DND-41 (cell line): ENCODE measurements at places on chromosomes 4 and X.

DNA sequence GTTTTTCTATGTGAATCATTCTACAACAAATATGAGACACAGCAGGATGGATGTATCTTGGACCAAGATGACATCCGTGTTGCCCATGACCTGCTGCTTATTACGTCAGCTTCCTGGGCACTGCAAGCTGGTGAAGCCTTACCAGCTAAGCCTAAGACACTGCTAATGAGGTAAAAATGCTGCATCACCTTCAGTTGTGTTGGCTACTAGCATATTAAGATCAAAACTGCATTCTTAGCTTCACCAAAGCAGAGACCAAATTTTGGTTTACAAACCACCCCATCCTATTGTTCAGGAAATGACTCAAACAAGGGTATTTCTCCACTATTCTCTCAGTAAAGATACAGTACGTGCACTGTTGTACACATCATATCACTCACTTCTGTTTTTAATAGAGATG lies 50.3 kb downstream of the MAML3 start:
- DNase-seq = peak; percentile 48

DNA sequence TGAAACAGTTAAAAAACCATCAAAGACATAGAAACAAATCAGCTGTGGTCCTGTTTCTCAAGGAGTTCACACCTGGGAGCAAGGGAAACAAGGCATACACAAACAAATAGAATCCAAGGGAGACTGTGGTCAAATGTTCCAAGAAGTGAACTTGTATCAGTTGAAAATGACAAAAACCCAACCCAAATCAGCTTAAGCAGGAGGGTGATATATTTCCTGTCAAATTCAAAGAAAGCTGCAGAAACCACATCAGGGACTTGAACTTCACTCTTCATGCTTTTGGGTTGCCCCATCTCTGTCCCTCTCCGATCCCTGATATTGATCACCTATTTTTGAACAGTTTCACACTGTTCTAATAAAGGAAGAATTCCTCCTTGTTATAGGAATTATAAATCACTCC lies 148.6 kb upstream of the FMR1 start:
- peak; percentile 57 for DNase-seq

GRCh38 chr4:144705601-144706590 lies 59.9 kb downstream of the HHIP start:
- DNase-seq = no peak

GRCh38 chrX:43865791-43866190 lies 16.5 kb downstream of the MAOB start:
- no peak for DNase-seq

DNA sequence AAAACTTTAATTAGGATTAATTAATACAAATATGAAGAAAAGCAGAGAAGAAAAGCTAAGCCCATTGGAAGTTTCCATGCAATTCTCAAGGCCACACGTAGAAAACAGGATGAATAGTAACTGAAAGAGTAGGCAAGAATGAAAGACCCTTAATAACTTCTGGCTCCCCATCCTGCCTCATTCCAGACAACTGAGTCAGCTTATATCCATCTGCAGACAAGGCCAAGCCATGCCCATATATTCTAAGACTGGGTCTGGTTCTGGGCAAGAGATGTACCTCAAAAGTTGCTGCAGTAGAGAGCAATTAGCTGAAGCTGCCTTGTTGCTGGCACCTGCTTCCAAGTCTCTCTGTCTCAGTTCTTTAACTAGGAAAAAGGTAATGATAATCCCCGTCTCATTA lies 244.1 kb downstream of the GPC3 start:
- DNase-seq = no peak

DNA sequence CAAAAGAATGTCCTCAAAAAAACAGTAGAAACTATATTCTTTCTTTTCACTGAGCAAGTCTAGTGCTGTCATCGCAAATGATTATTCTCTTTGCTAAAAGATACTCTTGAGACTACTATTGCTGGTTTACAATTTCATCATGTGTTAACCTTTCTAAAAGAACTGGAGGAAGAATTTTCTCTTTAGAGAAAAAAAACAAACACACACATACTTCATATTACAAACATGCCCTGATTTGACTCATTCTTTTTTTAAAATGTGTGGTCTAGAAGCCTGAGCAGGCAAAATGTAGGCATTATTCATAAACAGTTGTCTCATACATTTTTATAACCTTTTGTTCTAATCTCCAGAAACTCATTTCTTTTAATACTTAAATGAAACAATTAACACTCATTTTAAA lies 60.6 kb upstream of the FAT4 start:
- no peak for DNase-seq

DNA sequence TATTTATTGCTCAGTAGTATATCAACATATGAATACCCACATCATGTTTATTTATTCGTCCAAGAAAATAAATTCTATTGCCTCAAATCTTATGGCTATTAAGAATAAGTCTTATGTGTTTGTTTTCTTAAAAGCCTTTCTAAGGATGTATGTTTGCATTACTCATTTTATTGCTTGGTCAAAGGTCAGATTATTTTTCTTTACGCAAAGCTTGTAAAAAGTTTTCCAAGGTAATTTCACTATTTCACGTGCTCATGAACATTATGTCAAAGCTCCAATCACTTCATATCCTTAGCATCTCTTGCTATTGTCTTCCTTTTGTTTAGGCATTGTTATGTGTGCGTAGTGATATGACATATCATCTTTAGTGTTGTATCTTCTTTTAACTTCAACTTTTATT lies 258.5 kb upstream of the FSTL5 start:
- DNase-seq = no peak

DNA sequence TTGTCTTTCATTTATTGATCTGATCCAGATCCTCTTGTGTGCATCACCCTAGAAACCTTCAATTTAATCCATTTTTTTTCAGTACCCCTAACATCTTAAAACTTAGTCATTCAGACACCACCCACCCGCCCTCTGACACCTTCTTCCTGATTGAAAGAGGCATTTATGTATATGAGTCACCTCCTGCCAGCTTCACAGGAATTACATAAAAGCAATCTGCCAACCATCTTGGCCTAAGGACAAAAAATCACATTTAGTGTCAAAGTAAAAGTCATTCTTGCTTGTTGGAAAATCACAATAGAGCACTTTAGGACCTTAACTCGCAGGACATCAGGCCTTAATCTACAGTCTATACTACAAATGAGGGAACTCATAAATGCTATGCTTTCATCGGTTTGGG lies 52.1 kb downstream of the NDST3 start:
- no peak for DNase-seq

- DNase-seq = no peak
Observed at GRCh38 chrX:53918702-53919101, 125.6 kb downstream of the PHF8 start.

DNA sequence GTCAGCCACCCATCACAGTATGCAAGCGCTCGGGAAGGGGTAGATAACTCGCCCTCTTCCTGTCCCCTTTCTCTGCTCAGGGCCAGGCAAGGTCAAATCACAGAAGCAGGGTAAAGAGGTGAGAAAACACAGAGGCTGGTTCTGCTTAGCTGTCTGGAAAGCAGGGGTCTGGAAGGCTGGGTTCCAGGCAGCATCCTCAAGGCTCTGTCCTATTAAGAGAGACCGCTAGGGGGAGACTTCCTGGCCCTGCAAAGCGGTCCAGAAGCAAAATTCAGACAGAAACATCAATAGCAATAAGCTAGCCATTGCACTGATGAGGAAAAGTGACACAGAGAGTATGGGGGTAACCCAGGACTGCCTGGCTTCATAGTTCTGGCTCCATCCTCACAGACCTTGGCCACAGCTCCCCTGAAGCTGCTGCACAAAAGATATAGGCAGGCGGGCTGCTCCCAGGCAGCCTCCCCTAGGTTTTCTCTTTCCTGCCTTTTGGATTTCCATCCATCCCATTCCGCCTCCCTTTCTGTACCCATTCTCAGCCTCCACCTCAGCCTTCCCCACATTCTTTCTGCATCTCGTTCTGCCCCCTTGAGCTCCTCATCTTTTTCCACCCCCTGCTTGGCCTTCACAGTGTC lies 308.5 kb downstream of the EVC2 start:
- DNase-seq = no peak

DNA sequence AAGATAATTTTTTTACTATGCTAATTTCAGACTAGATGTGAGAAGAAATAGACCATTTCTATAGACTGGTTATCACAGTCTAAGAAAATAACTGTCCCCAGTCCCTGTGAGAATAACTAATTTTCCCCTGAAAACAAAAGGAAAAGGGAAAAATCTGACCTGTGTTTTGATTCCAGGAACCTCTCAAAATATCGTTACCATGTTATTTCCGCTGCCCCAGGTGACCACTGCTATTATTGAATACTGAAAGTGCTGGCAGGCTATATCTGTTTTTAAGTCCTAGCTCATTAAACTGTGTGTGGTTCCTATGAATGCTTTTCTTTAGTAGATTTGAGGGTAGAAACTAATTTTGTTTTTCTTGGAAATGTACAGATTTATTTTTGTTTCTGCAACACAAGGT lies 83.6 kb downstream of the GAB1 start:
- no peak for DNase-seq

DNA sequence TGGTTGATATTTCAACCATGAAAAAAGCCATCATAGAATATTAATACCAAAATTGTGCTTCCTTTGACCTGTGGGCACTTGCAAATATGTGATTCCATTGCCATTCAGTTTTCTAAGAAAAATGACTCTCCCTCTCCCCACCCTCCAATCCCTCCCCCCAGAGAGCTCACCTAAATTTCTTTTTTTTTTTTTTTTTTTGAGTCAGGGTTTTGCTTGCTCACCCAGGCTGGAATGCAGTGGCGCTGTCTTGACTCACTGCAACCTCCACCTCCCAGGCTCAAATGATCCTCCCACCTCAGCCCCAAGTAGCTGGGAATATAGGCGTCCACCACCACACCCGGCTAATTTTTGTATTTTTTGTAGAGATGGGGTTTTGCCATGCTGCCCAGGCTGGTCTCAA lies 47.0 kb downstream of the SNX25 start:
- DNase-seq = no peak

GRCh38 chr4:104815665-104816064 lies 321.0 kb upstream of the CXXC4 start:
- DNase-seq = no peak

DNA sequence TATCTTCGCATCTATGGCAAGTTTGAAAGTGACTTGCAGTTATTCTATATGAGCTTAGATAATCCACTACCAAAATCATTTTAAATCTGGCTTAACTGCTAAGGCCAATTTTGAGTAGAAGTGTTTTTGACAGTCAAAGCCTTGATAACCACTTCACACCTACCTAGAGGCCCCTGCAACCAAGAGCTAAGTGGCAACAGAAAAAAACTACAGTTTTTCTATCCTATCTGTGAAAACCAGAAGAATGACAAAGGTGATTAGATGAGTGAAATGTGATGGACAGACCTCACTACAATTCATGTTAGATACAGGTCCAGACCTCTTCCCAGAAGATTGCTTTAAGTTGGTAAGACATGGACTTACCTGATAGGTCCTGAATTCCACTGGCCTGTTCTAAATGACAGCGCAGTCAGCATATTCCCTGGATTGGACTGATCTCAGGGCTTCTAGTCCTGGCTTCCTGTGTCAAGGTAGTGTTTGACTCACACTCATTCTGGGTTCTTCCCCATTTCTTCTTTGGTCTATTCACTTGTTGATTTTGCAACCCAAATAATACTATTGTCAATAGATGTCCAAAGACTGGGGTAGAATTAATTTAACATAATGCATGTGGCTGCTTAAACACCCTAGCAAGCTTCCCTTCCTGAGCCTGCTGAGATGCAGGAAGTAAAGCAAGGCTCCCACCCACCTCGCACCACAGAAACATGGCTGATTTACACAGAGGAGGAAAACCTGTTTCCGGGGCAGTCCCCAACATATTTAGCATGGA lies 65.1 kb downstream of the PPP3CA start:
- DNase-seq = peak; percentile 15

DNA sequence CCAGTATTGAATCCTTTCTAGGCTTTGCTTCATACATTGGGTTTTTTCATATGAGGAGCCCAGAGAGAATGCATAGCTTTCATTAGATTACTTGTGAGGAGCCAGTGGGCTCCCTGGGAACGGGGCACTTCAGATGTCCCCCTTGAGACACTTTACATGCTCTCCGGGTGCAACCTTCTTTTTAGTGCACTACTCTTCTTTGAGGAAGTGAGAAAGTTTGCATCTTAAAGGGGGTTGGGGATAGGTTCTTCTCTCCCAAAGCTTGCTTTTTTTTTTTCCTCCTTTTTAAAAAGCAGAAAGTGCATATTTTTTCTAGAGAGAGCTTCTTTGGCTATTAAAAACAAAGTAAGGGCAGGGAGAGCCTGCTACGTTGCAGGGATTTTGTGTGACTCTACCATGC lies 4.3 kb downstream of the HADH start:
- no peak for DNase-seq
